Activated naive CD8-positive, alpha-beta T cell treated with anti-CD3 and anti-CD28 coated beads for 36 hours (primary cell): ENCODE measurements at places on chromosomes 1 and 21. TPM values are rescaled to one million over a fixed set of nuclear protein-coding genes. Genes with fewer than 3 reads are reported as not detected.

DNA sequence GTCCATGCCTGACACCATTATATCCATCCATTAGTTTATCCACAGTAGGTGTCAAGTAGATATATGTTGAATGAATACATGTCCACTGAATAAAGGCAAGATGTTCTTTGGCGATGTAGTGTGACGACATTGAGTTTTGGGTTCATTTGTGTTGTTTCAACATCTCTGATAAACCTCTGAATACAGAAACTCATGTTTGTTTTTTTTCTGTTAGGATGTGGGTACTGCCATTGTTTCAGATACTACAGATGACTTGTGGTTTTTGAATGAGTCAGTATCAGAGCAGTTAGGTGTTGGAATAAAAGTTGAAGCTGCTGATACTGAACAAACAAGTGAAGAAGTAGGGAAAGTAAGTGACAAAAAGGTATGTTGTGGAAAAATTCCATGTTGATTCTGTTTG, 28.1 kb downstream of the MDM4 start:
- no peak for DNase-seq

- DNase-seq = no peak
These were observed 210.4 kb downstream of the KCNK2 start for GRCh38 chr1:215292932-215293331.

- DNase-seq = no peak
These were observed 623.4 kb upstream of the ADAMTS5 start for GRCh38 chr21:27590271-27590670.

Gene PLPP3
- total RNA-seq = not detected
